ENCODE measurements at places on chromosomes 5 and 9.

- DNase-seq, result no peak
These were observed 5.5 kb upstream of the SURF6 start for GRCh38 chr9:133341369-133342068.

GRCh38 chr5:89253666-89254352 is 370.8 kb upstream of the MEF2C start:
- DNase-seq, result no peak

DNA sequence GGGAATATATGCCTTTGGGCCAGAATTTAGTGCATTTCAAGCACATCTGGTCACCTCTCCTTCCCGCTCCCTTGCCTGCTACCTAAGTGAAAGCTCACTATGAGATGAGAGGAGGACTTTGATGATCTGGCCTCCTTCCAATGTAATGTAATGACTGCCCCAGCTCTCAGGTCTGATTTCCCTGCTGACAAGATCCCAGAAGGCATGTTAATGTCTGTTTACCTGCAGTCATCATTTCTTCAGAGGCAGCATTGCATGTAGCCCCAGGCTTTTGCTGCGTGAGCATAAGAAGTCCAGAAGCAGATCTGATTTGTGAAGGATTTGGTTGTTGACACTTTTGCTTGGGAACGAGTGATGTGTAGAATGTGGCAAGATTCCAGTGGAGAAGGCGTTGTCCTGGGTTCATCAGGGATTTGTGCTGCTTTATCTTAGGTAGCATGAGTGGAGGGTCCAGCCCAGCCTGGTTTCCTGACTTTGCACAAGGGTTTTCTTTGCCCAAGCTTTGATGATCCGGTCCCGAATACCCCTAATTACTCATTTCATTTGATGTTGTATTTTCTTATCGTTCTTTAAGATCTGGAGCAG is 192.7 kb downstream of the GOLPH3 start:
- DNase-seq, result no peak

DNA sequence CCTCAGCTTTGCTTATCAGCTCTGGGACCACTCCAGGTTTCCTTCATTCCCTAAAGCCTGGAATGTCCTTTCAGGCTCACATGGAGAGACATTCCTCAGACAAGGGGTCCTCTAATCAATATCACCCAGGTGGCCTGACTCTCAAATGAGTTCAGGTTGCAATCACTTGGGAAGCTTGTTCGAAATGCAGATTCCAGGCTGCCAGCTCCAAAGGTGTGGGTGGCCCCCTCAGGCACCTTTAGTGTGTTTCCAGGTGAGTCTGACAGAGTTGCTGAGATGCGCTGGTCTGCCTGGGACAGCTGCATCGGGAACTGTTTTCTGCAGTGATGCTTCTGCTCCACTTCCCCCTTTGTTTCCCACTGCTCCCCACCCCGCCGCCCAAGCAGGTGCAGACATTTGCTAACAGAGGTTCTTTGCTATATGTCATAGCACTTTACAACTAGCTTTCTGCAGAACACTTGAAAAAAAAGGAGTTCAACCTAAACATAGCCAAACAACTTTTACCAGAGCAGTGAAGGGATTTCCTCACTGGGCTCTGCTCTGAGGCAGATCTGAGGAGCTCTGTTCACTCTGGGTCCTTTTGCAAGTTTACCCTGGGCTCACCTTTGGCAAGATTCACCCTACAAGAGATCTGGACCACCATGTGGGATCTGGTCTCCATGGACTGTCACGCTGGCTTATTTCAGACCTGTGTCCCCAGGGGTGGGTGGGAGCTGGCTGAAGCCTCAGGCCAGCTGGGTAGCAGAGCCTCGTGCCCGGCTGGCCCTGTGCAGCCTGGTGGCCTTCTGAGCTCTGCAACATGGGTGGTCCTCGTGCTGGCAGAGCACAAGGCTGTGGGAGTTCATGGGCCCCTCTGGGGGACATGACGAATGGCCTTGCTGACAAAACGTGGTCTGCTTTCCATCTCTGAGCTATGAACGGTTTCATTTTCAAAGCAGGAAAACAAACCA is 539.6 kb downstream of the CCDC171 start:
- no peak for DNase-seq

- no peak for DNase-seq
These were observed 107.0 kb upstream of the RETREG1 start for GRCh38 chr5:16723821-16724220.

DNA sequence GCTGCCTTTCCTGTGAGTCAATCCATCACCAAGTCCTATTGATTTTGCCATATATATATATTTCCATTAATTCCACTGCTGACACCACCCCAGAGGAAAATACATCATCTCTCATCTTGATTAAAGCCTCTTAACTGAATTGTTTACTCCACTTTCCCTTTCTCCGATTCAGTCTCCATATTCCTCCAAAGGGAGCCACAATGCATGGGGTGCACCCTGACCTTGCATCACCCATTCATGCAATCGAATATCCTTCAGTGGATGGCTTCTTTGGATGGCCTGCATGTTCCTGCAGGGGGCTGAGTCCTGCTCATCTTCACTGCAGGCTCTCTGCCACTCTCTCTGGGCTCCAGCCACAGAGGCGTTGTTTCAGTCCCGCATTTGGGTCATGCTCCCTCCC is 231.0 kb downstream of the SNX18 start:
- no peak for DNase-seq

DNA sequence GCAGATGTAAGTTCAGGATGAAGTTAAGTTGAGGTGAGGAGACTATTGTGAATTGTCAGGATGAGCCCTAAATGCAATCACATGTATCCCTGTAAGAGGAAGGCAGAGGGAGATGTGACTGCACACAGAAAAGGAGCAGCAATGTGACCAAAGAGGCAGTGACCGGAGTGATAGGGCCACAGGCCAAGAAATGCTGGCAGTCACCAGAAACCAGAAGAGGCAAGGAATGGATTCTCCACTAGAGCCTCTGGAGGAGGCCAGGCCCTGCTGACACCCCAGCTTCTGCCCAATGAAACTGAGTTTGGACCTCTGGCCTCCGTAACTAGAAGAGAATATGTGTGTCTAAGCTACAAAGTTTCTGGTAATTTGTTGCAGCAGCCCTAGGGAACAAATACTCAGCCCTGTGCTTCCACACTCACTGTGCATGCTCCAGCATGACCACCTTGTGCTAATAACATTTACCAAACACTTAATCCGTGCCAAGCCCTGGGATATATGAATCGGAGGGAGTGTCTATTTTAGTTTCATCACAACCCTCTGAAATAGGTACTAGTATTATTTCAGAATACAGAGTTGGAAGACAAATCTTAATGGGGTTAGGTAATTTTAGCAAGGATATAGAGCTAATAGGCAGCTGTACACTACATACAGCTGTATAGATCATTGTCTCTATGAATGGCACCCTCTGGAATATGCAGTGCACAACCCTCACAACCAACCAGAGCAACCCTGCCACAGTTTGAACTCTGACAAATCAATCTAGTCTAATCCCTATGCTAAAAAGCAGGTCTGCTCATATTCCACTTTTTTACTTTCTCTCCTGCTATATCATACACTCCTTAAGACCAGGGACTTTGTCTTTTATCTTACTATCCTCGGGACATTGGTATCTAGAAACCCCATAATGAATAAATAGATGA is 7.8 kb upstream of the GPX8 start:
- no peak for DNase-seq

DNA sequence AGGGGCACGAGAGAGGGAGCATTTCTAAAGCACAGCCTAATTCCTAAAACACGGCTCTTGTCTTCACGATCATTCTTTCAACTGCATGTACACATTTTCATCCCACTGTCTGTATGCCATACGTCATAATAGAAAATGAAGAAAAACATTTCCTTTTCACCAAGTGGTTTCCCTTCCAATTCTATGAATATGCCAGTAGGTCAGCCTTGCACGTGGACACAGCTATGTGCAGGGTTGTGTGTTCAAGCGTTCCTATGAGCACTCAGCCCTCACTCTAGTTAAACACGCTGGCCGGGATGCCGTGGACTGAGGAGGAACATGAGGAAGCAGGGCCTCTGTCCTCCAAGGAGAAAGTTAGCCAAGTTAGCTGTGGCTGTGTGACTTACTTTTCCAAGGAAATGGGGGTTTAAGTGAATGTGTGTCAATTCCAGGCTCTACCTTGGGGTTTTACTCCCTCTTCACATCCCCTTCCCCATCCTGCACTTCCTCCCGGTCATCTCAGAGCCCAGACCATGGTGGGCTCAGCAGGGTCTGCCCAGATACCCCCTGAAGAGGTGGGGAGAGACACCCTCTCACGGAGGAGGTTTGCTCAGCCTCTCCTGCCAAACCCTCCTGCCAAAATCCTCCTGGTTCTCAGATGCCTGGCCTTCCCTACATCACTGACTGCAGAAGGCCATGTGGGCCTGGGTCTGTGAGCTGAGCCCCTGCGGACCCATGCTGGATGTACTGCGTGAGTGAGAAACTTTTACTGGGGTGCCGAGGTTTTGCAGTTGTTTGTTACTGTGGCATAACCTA is 230.6 kb downstream of the FSTL4 start:
- no peak for DNase-seq

GRCh38 chr9:74771262-74771585 is 116.5 kb downstream of the TRPM6 start:
- DNase-seq, result no peak

DNA sequence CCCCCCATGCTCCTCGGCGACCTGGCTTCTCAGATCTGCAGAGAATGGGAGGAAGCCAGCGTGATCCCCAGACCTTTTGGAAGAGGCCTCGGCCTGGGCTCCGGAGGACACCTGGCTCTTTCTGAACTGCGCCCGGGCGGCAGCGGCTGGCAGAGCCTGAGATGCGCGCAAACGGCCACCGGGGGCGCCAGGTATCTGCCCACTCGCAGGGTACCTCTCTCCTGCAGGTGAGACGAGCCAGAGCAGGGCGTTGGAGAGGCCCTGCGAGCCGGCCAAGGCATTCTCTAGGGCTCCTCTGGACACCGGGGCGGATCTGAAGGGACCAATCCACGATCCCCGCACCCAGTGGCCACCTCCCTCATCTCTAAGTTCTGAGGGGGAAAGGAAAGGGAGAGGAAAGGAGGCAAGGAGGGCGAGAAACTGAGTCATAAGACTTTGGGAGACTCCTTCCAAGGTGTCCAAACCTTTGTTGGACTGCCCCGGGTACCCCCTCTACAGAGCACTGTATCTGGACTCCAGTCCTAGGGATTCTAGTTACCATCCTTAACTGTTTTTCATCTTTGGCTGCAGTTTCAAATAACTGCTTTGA is 55.0 kb upstream of the SLC46A2 start:
- no peak for DNase-seq

GRCh38 chr5:31825518-31826068 is 186.7 kb downstream of the PDZD2 start:
- DNase-seq, result peak; percentile 41

DNA sequence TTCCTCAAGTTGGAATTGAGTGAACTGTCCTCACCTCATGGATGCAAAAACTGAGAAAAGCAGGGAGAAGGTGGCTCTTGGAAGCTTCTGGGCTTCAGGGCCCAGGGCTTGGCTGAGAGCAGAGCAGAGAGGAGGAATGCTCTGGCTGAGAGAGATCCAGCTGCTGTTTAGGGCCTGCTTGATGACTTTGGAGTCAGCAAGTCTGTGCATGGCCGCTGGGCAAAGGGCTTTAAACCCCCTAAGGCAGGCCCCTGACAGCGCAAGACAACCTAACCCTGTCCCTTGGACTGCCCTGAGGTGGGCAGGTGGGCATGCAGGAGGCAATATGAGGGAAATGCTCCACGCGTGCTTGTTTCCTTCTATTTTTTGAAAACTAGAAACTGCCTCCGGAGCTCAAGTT is 8.6 kb downstream of the STC2 start:
- no peak for DNase-seq

DNA sequence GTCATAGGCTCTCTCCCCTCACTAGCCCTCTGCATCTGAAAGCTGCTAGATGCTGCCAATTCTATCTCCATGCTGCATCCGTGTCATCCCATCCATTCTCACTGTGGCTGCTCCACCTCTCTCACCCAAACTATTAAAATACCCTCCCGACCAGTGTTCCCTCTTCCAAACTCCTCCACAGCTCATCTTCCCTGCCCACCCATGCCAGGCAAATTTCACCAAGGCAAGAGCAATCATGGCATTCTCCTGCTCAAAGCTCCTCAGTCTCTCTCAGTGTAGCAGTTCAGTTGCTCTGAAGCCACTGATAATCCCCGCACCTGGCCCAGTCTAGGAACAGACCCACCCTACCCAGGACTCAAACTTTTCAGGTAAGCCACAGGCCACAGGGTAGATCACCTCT is 48.4 kb downstream of the SPOCK1 start:
- DNase-seq, result no peak

DNA sequence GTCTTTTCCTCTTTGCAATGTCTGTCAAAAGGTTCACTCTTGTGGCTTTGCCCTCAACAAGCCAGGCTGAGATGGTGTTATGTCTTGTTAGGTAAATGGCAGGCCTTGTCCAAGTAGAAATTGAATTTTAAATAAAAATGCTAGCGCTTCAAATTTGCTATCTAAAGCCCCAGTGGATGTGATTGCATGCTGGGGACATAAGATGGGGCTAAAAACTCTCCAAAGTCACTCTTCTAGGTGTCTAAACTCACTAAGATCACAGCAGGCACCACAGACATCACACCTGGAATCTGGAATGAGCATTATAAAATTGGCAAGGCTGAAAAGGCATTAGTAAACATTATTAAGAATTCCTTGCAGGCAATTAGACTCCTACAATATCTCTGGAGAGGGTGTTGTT is 262.7 kb upstream of the CLINT1 start:
- no peak for DNase-seq

DNA sequence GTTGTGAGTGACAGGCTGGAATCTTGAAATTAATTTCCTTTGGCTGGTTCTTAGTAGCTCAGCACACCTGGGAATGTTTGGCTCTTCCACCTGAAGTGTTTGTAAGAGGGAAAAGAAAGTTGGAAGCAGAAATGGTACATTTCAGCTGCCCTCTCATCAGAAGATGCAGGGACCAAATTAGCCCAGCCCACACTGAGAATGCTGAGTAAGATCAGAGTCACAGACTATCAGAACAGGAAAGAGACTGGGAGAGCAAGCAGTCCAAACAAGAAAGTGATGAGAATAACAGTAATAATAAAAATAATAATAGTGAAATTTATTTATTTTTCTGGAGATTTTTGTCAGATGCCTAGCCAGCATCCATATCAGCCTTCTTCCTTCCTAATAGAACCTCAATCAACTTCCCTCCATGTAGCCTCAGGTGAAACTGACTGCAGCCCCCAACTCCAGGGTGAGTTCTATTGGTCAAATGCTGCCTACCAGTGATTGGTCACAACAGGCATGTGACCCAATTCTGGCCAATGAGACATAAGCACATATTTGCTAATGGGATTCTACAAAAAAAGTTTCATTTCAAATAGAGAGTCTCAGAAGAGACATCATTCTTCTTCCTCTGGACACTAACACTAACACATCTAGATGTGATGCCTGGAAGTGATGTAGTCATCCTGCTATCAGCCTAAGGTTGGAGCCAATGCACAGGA is 31.2 kb upstream of the ADRA1B start:
- DNase-seq, result no peak

- no peak for DNase-seq
These were observed 57.1 kb upstream of the CER1 start for GRCh38 chr9:14779566-14780022.

- DNase-seq, result no peak
These were observed 3.3 kb upstream of the PLGRKT start for GRCh38 chr9:5441043-5441442.

- DNase-seq, result no peak
These were observed 10.8 kb upstream of the CCDC69 start for GRCh38 chr5:151234476-151235238.

- no peak for DNase-seq
These were observed 2.6 kb downstream of the IL5 start for GRCh38 chr5:132540764-132541163.
